ENCODE measurements at places on chromosomes 11 and 22. TPM values are rescaled to one million over a fixed set of nuclear protein-coding genes. Genes with fewer than 3 reads are reported as not detected.

The UBQLNL gene
- 0.14 TPM for total RNA-seq

DNA sequence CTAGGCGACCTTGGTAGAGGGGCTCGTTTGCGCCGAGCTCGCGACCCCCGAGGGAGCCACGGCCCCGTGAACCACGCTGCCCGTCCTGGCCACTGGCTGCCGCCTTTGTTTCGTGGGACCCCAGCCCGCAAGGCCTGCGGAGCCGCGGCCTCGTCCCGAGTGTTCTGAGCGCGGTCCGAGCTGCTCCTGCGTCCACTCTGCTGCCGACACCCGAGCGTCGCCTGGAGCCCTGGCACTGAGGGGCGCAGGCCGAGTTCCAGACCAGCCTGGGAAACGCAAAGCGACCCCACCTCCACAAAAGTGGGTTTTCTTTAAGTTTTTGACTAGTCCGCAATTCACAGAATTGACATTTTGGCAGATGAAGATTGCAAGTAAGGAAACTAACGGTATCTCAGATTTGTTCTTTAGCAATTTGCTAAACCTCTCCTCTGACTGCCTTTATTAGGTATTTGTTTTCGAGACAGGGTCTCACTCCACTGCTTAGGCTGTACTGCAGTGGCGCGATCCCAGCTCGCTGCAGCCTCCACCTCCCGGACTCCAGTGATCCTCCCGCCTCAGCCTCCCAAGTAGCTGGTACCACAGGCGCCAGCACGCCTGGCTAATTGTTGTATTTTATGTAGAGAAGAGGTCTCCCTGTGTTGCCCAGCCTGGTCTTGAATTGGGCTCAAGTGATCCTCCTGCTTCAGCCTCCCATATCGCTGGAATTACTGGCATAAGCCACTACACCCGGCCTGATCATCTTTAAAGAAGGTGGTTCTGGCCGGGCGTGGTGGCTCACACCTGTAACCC, 879 bp upstream of the RNH1 start:
- DNase-seq = peak; percentile 35

DNA sequence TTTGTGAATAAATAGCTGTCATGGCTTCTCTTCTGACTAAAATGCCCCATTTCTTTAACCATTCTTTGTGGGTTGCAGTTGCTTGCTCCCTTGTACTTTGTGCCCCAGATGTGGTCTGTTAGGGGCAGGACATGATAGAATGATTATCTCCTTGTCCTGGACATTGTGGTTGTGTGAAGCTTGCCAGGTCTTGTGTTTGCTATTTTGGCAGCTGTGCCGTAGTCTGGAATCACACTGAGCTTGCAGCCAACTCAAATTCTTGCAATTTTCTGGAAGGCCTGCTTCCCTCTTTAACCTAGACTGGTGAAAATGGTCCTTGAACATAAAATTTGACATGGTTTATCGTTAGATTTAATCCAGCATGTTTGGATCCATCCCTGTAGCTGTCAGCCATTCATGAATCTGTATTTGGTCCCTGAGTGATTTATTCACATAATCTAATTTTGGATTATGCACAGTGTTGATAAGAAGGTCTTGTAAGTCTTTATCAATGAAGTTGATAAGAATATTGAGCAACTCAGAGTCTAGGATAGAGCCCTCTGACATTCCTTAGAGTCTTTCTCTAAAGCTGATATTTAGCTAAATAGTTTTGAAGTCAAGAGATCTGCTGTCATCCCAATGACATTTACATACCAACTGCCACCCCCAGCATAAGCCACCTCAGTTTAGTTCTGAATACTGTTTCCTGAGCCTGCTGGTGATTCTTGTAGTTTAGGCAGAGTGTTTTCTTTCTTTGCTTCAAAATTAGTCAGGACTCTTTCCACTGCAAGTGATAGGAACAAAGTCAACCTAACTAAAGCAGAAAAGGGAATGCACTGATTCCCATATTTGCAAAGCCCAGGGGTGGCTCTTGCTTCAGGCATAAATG, 9.8 kb downstream of the SPON1 start:
- no peak for DNase-seq

DNA sequence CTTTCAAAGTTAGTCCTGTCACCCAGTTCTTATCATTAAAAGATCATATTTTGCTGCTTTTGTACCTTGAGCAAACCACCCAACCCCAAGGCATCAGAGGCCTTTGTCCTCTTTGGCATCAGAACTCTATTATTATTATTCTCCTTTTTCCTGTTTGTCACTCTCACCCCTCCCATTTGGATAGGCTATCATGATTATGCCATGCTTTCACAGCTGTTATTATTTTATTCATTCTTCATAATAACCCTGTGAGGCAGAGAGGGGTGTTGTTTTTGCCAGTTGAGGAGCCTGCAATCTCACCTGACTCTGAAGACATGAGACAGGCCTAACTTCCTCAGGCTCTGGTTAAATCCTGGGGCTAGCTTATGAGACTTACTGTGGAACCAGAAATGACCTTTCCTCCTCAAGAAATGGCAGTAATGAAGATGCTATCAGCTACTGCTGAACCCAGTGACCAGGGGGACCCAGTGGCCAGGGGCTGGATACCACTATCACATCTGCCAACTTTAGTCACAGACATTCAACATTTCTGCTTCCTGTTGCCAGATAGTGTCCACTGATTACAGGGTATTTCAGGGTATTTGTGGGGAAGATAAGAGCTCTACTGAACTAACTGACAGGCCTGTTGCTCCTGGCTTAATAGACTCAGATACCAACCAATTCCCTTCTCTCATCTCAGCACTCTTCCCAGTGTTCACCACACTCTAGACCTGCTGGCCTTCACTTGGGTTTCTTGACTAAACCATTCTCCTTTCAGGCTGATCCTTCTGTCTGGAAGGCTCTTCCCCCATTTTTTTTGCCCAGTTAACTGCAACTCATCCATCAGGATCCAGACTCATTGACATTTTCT, 11.8 kb upstream of the SWAP70 start:
- no peak for DNase-seq

DNA sequence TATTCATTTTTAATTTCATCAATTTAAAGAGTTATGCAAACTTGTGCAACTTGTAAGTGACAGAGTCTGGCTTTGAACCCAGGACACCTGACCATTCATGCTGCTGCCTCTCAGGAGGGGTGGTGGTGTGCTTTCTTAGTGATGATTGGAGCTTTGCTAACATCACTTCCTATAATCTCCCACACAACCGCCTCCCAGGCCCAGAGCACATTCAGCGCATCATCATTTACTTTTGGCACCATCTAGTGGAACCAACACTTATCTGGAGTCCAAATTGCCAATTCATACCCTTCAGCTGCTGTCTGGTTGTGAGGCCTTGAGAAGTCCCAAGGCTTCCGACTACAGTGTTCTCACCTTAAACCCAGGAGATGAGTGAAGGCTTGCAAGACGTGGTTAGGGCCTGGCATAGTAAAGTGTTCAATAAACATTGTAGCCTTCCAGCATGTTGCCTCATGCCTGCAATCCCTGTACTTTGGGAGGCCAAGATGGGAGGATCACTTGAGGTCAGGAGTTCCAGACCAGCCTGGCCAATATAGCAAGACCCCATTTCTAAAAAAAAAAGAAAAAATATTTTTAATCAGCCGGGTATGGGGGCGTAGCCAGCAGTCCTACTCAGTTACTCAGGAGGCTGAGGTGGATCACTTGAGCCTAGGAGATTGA, 1.1 kb upstream of the TTLL1 start:
- DNase-seq = peak; percentile 49

DNA sequence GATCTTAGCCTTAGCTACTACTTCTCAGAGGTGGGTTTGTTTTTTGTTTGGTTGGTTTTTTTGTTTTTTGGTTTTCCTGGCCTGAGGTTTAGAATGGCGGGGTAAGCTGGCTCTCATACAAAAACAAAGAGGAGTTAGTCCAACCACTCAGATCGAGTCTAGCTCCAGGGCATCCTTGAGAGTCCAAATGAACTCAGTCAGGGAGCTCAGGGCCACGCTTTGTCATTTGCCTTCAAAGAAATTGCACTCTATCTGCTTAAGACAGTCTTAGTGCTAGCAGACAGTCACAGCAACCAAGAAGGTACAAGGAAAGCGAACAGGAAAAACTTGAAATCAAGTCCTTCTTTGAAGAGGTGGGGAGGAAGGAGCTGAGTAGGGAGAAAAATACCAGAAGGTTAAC, 11.1 kb downstream of the C11orf42 start:
- DNase-seq = no peak

DNA sequence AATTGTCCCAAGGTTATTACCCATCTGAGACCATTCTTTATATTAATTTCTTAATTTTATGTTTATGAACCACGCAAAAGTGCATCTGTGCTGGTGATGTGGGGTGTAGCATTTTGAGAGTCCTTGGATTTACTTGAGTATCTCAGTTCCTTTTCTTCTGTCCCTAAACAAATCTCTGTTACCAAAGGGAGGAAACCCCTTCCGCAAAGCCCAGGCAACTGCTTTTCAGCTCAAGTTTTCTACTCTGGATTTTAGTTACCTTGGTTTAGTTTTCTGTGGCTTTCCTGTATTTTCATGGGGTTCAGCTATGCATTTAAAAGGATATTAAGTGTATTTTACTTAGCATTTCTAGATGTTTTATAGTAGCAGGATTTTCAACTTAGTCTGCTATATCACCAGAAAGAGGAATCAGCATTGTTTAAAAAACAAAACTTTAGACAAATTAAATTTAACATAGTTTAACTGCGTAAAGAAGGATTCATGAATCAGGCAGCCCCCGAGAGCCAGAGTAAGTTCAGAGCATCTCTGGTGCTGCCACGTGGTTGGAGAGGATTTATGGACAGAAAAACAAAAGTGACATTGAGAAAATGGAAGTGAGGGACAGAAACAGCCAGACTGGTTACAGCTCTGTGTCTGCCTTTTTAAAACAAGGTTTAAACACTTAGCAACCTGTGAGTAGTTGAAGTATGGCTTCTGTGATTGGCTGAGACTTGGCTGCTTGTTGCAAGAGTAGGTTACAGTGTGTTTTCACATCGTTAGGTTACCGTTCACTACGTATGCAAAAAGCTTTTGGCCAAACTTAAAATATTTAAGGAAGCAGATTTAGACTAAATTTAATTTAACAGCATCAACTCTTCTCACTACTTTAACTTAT, 9.6 kb downstream of the ADM start:
- DNase-seq = no peak

- DNase-seq = no peak
Observed at GRCh38 chr22:32650553-32651345, 150.8 kb upstream of the TIMP3 start.
